ENCODE measurements at places on chromosomes 5 and 9.

GRCh38 chr9:133044661-133045060 lies 13.9 kb downstream of the GTF3C5 start:
- DNase-seq, result no peak

GRCh38 chr9:135245482-135246247 lies 158.2 kb downstream of the OLFM1 start:
- DNase-seq, result no peak

GRCh38 chr9:86860006-86860405 lies 87.3 kb downstream of the GAS1 start:
- DNase-seq, result no peak

- DNase-seq, result no peak
Measured at GRCh38 chr5:50724-51499, 41.1 kb upstream of the PLEKHG4B start.

- DNase-seq, result no peak
Measured at GRCh38 chr5:149528281-149529060, 22.8 kb downstream of the CSNK1A1 start.

DNA sequence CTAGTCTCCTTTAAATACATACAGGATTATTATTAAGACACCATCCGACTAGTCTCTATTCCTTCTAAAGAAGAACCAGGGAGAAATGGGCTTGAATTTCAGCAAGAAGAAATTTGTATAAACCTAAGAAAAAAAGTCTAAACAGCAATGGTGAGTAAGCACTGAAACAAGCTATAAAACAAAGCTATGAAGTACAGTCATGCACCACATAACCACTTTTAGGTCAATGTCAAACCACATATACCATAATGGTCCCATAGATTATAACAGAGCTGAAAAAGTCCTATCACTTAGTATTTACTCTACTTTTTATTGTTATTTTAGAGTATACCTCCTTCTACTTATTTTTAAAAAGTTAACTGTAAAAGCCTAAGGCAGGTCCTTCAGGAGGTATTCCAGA lies 102.0 kb upstream of the NFIB start:
- peak; percentile 91 for DNase-seq

DNA sequence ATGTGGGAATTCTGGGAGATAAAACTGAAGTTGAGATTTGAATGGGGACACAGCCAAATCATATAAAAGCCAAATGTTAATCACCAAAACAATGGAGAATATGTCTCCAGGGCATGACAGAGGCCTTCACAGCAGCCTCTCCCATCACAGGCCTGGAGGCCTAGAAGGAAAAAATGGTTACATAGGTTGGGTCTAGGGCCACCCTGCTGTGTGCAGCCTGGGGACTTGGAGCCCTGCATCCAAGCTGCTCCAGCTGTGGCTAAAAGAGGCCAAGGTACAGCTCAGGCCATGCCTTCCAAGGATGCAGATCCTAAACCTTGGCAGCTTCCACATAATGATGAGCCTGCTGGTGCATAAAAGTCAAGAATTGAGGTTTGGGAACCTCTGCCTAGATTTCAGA lies 85.1 kb downstream of the JAKMIP2 start:
- DNase-seq, result no peak

DNA sequence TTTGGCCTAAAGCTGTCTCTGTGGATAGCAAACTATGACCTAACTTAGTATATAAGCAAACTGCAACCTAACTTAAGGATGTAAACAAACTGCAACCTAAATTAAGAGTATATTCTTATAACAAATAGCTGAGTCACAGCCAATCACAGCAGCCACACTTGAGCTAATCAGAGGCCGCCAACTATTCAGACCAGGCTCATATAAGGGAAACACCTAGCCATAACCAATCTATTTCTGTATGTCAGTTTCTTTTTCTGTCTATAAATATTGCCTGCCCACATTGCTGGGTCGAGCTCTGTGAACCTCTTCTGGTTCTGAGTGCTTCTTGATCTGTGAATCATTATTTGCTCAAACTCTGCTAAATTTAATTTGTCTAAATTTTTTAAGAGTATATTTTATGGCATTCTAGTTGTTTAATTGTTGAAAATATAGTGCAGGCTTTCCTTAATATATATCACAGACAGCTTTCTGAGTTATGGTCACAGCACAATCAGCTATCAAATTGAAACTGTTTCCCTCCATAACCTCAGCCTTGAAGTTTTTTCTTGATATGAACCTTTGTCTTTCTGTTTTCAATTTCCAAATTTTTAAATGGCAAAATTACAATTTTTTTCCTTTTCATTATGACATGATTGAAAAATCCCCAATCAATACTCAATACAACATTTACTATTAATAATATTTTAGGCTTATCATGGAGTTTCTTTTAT lies 327.1 kb upstream of the NUDT12 start:
- DNase-seq, result no peak

DNA sequence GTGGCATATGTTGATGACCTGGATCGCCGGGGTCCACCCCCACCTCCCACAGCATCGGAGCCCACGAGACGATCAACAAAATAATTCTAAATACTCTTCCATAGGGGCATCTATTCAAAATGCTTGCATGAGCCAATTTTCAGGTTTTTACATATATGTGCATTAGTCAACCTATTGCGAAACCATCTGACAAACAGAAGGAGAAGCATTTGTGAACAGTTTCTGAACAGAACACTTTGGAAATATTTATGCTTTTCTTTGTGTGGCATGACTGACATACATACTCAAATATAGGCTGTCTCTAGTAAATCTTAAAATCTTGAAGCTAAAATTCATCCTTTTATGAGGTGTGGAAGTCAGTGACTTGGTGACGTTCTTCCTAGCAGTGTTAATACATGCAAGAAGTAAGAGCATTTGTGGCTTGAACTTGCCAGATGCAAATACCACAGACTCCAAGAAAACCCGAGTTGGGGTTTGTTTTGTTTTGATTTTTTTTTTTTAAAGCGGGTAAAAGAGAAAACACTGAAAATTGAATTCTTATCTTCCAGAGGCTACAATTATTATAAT lies 5.3 kb downstream of the GPR151 start:
- DNase-seq, result peak; percentile 39

GRCh38 chr5:52786949-52787599 lies 642 bp upstream of the ITGA1 start:
- peak; percentile 11 for DNase-seq

- peak; percentile 66 for DNase-seq
Measured at GRCh38 chr9:111427186-111427585, 57.0 kb downstream of the ECPAS start.

GRCh38 chr9:130844044-130844451 lies 9.0 kb downstream of the ABL1 start:
- no peak for DNase-seq

DNA sequence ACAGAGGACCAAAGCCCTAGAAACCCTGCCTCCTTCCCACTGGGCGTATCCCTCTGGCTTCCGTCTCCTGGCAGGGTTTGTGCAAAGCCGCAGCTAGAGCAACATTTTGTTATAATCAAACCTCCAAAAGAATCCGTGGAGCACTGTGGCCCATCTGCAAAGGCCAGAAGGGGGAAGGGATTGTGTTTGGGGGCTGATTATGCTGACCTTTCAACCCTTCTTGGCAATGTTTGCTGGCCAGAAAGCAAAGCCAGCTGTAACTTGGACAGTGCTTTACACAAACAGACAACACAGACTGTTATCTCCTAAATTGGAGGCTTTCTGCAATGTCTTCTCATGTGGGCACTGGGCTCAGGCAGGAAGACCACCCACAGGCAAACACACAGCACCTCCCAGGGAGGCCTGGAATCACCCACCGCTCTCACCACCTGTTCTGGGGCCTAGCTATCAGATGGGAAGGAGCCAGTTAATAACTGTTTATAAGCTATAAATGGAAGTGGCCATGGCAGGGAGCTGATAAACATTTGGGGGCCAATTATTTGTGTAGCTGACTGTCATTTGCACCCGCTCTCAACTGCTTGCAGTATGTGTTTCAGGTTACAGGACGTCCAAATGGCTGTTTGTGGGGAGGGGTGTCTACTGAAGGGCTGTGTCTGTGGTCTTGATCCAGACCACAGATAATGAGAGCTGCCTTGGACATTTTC lies 121.6 kb upstream of the ERCC6L2 start:
- DNase-seq, result no peak

DNA sequence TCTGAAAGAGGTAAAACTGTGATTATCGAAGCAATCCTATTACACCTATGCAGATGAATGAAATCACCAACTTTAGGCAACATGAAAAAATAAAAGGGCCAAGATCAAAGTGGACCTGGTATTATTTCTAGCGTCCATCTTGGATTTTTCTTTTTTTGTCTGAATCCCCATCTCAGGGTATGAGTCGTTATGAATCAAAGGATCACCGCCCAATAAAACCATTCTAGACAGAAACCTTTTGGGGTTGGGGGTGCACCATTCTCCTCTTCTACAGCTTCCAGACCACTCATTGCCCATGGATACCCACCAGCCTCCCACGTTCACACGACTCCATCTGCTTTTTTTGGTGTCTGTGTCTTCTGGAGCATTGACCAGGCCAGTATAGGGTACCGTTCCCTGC lies 33.4 kb downstream of the MAP1B start:
- DNase-seq, result no peak

DNA sequence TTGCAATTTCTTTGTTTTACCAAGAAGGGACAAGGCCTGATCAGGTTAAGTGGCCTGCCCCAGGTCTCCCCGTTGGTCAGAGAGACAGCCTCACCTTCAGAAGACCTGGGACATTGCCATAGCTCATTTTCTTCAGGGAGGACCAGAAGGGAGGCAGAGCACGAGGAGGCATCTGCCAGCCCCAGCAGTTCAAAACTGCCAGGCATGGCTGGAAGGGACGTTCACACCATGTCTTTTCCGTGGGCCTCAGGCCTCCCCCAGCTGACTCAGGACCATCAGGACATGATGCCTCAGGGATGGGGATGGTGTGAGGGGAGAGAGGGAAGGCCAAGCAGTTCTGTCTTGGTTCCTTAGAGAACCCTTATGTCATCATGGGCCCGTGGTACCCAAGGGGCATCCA lies 16.5 kb downstream of the IGIP start:
- DNase-seq, result no peak

DNA sequence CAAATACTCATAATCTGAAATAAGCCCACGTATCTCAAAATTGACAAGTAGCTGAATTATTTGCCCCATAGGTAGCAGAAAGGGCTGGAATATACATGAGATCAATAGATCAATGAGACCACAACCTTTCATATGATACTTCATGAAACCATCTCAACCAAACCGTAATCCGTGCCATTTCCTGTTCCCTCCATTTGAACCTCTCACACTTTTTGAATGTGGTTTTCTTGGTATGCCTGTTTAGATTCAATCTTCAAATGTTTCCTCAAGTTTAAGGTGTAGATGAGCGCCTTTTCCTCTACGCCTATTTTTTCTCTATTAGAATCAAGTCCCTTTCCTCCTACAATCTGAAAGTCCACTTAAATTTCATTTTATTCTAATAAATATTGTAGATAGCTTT lies 805.5 kb downstream of the EFNA5 start:
- DNase-seq, result no peak

DNA sequence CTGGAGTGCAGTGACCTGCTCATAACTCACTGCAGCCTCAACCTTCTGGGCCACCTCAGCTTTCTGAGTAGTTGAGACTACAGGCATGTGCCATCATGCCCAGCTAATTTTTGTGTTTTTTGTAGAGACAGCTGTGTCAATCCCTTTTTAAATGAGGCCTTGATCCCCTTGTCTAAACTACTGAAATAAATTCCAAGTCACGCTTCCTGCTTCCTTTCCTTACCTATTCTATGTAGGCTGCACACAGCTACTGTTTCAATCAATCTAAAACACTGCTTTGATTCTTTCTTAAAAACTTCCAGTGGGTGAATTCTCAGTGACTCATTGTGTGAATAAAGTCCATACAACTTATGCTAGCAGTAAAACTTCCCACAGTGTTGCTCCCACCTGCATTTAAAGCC lies 2.9 kb upstream of the C7 start:
- no peak for DNase-seq

DNA sequence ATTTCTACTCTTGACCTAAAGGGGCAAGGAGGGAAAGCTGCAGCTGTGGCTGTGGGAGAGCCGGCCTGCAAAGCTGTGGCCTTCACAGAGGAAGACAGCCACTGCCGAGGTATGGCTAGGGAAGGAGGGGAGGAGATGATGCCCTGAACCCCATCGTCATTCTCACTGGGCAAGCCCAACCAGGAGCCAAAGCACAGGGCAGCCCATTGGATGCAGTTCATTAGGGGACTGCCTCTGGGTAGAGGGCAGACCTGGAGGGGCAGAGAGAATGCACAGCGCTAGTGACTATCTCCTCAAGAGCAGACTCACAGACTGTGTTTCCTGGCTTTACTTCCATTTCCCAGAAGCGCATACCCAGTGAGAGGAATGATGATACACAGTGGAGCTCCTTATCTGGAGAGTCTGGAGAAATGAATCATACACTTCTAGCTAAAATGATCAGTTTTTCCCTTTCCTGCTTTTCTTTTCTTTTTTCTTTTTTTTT lies 47.2 kb upstream of the TTC23L start:
- DNase-seq, result peak; percentile 51

DNA sequence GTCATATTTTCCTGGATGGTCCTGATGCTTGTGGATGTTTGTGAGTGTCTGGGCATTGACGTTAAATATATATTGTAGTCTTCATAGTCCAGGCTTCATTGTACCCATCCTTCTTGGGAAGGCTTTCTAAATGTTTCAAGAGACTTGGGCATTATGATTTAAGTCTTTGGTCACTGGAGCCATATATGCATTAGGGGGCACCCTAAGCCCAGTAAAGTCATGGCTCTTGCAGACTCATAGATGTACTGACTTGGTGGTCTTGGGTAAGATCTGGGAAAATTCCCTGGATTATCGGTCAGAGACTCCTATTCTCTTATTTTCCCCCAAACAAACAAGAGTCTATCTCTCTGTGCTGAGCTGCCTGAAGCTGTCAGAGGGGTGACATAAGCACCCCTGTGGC lies 271.1 kb downstream of the TRIM36 start:
- no peak for DNase-seq

GRCh38 chr5:118290204-118290603 lies 698.1 kb downstream of the DTWD2 start:
- no peak for DNase-seq

- DNase-seq, result no peak
Measured at GRCh38 chr5:96663608-96664007, 1.4 kb downstream of the CAST start.

DNA sequence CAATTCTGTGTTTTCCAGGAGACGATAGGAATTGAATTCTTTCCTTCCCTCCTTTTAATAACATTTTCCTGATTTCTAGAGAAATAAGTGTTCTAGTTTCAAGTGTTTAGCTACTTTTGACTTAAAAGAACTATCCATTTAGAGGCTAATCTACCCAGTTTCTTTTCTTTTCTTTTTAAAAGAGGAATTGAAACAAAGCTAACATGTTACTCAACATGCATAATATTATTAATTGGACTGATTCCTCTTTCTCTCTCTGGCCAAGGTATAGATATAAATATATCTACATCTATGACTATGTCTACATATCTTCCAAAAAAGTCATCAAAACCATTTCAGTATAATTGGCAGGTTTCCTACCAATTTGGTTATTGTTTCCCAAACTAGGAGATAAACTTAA lies 309.8 kb downstream of the TRPM3 start:
- DNase-seq, result no peak

- DNase-seq, result no peak
Measured at GRCh38 chr5:97657239-97657638, 474.2 kb upstream of the RIOK2 start.

Measured in fibroblast of skin of right quadriceps (primary cell).